ENCODE measurements at places on chromosomes 16 and 17.
A peak's percentile ranks its signal among the peaks of the same experiment; 100 is the strongest.

- no peak for DNase-seq
Observed at GRCh38 chr16:89084411-89084810, 9.2 kb upstream of the ACSF3 start.

- no peak for DNase-seq
Observed at GRCh38 chr17:67686241-67686640, 31.5 kb upstream of the NOL11 start.

GRCh38 chr17:75981019-75981615 is 2.1 kb downstream of the TEN1 start:
- no peak for DNase-seq

- no peak for DNase-seq
Observed at GRCh38 chr16:30185683-30186421, 2.5 kb downstream of the CORO1A start.

DNA sequence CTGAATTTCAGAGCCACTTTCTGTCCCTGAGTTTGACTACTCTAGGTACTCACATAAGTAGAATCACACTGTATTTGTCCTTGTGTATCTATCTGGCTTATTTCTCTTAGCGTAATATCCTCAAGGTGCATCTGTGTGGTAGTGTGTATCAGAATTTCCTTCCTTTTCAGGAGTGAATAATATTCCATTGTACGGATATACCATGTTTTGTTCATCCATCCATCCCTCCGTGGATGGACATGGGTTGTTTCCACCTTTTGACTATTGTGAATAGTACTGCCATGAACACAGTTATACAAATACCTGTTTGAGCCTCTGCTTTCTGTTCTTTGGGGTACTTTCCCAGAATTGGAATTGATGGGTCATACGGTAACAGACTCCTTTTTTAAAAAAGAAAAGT is 111.7 kb downstream of the PITPNC1 start:
- DNase-seq: no peak

DNA sequence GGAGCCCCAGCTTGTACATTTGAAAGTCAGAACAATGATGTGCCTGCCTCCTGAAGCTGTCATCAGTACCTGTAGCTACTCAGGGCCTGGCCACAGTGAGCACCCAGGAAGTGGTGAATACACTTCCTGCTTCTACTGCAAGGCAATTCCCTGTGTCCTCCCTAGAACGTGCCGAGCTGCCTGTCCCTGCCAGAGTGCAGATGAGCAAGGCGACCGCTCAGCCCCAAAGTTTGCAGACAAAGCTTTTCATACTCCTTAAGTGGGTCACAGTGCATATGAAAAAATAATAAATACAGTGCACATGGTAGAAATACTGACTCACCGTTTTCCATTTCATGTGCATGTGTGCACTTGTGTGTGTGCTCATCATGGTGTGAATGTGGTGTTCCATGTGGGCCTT is 77.3 kb downstream of the MPRIP start:
- DNase-seq: no peak

DNA sequence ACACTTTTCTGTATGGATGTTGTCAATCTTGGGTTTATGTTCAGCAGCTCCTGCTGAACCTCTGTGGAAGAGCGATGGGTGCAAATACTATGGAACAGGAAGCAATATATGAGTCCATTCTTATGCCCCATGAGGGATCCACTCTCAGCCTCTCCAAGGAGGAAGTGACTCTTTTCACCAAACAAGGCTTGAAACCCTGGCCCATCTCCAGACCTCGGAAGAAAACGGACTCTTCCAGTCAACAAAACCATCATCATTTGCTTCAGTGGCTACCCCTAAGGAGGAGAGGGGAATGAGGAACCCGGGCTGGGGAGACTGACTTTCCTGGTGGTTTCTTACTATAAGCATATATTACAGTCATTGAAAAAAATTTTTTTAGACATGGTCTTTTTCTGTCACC is 206.2 kb downstream of the AXIN2 start:
- no peak for DNase-seq

GRCh38 chr17:82031303-82031884 is at the start of gene RAC3:
TSS of gene RAC3 (plus strand) at chr17:82031678. CDS start at chr17:82031762, 84 bp downstream.
- DNase-seq: peak; percentile 44

- no peak for DNase-seq
Observed at GRCh38 chr17:8995711-8996110, 25.6 kb upstream of the NTN1 start.

DNA sequence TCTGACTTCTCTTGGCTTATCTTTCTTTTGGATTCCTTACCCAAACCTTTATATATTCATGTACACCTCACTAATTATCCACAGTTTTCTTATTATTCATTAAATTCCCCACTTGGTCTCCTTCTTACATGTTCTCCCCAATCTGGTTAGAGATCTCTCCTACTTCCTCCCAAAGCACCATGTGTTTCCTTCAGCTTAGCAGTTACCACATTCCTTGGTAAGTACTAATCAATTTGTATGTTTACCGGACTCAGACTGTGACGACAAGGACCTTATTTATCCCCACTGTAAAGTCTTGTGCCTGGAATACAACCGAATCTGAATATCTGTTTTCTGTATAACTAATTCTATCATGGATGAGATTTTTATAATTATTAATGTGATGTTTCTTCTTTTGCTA is 389.5 kb downstream of the KCNJ2 start:
- no peak for DNase-seq

GRCh38 chr17:28256370-28256769 is 62.6 kb upstream of the TMEM97 start:
- no peak for DNase-seq

DNA sequence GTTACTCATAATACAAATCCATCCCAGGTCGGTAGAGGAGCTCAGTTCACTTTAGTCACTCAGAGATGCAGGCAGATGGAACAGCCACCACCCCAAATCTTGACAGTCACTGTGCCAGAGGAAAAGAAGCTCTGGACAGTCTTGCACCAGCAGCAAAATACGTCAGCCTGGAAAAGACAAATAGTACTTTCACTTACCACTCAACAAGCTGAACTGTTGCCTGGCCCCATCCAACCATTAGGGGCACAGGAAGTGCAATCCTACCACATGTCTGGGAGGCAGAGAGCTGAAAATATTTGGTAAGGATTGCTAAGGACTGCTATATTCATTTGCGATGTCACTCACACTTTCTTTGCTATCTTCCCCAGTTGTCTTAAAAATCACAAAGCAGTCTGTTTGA is 239.1 kb upstream of the TOX3 start:
- DNase-seq: no peak

GRCh38 chr17:10620823-10621222 is 36.3 kb downstream of the MYH3 start:
- no peak for DNase-seq

- no peak for DNase-seq
Observed at GRCh38 chr17:18093616-18094408, 6.1 kb downstream of the DRG2 start.

DNA sequence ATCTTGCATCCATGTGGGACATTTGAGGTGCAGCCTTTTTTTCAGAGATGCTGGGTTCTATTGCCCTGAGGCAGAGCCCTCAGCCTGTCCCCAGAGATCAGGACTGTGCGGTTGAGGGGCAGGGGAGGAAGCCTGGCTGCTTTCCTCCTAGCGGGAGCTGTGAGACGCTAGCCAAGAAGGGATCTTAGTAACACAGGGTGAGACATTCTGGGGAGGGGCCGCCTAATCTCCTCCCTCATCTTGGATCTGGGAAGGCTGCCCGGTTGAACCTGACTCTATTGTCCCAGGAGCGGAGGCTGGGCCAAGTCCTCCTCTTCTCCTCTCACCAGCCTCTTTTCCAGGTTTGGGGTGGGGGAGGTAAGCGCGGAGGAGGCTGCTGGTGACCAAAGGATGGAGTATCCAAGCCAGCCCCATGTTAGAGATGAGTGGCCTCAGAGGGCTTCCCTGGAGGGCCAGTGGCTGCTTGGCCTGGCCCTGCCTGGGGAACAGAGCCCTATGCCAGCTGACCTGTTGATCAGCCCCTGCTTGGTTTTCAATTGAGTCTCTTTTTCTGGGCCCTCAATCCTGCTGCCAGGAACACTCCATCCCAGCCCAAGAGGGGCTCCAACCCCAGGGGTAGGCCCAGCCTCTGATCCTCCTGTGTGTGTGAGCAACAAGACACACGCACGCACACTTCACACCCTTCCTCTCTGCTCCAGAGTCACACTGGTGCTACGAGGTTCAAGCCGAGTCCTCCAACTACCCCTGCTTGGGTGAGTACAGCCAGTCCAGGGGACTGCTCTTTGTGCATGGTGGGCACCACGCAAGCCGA is 5.0 kb downstream of the CA4 start:
- no peak for DNase-seq

DNA sequence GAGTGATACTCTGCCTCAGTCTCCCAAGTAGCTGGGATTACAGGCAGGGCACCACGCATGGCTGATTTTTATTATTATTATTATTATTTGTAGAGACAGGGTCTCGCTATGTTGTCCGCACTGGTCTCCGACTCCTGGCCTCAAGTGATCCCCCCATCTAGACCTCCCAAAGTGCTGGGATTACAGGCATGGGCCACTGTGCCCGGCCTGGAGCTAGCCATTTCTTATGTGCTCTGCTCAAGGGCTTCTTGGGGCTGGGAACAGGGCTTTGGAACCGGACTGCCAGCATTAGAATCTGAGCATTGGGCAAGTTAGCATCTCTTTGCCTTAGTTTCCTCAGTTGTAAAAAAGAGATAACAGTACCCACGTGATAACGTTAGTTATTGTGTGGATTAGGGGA is 111.3 kb downstream of the C16orf78 start:
- DNase-seq: no peak

DNA sequence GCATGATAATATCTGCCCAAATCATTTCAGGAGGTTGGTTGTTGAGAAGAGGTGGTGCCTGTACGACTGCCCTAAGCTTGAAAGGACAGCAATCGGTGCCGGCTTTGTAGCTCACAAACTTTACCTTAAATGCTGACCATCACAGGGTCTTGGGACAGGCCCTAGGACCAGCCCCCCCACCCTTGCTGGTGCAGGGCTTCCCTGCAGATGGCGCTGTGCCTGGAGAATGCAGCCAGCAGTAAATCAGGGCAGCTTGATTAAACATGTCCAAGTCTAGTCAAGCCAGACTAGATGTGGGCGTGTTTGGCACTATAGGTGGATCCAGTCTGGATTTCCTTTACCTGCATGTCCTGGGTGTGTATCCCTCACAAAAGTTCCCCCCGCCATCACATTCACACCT is 135.5 kb upstream of the CRHR1 start:
- no peak for DNase-seq

- DNase-seq: no peak
Observed at GRCh38 chr17:80869481-80870145, 122.0 kb upstream of the CHMP6 start.

GRCh38 chr16:65070831-65071432 is 50.9 kb downstream of the CDH11 start:
- DNase-seq: no peak

DNA sequence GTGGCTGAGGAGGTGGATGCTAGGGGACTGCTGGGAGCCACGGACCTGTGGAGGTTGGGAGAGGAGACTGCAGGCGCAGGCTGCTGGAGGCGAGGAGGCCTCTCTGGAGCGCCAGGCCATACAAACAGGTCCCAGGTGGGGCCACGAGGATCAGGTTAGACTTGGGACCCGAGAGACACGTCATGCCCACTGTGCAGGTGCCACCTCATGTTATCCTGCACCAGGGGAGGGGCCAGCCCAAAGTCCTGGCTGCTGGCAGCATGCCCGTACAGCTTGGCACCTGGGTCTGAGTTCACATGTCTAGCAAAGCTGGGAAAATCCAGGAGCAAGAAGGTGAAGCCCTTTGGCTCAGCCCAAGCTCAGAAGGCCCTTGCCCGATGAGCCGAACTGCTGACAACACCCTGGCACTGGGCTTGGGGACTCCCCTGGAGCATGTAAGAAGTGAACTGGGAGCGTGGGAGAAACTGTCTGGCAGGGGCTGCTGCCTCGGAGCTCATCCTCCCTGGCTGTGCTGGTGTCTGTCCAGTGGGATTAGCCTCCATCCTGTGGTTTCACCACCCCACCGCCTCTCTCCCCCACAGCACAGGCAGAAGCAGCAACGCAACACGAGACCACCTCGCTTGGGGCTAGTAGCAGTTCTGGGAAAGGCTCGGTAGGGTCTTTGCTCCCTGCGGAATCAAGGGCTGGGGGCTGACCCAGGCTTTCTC is 5.3 kb downstream of the ARHGDIA start:
- peak; percentile 69 for DNase-seq

GRCh38 chr16:35794896-35795295 is 2335.5 kb downstream of the TP53TG3F start:
- DNase-seq: no peak

DNA sequence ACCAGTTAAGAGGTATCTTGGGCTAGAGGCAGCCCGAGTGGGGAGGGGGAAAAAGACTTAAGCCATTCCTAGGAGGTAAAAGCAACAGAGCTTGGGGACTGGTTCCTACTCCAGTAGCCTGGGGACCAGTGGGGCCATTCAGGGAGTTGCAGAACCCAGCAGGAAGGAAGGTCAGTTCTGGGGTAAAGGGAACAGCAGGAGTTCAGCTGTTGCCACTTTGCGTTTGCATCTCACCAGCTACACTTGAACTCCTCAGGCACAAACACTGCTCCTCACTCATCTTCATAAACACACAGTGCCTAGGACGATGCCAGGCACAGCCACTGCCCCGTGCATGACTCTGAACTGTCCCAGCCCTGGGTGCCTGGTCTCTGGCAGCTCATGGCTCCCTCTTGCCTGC is 4.0 kb downstream of the HAP1 start:
- DNase-seq: no peak

DNA sequence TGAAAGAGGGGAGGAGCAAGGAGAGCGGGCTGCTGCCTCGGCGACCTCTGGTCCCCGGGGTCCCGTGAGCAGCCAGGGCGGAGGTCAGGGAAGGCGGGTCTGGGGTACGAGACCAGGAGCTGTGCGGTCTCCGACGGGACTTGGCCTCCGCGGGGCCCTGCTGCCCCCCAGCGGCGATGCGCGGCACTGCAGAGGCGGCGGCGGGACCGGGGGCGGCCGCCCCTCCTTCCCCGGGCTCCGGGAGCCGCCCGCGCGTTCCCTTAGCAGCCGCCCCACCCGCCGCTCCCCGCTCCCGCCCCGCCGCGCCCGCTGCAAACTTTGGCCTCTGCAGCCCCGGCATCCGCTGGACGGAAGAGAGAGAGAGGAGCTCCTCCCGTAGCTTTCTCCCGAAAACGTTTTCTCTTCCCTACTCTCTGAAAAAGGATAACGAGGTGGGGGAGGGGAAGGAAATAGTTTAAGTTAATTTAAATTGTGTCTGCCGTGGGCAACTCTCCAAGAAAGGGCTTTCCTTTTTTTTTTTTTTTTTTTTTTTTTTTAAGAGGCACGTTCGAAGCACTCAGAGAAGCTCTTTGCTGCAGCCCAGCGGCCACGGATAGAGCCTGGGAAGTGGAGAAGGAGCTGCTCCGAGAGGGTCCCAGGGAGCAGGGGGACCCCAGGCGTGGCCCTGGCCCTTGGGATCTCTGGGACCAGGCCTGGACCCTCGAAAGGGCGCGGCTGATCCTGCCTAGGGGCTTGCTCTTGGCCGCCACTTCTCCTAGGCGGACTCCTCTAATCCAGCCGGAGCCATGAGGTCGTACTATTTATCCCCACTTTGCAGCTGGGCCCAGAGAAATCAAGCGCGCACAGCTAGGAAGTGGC is 43.2 kb downstream of the C16orf82 start:
- peak; percentile 56 for DNase-seq

DNA sequence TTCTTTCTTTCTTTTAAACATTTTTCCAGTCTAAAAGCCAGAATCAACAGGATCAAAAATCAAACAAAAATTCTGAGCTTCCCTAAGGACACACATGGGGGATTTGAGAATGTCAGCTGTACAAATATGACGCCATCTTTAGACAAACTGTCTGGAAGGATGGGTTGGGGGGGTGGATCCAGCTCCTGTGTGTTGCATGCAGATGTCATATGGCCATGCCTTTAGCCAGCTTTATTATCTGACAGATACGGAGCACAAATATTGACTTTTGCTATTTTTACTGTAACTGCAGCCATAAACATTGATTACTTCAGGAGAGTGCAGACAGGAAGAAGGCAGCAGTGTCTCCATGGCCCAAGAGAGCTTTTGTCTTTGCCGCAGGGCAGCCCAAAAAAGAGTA is 279.4 kb upstream of the ELAC2 start:
- no peak for DNase-seq
